ENCODE measurements at places on chromosomes 6 and 20.

GRCh38 chr6:125789576-125790357, 993 bp upstream of the NCOA7 start:
- DNase-seq: peak; percentile 12

DNA sequence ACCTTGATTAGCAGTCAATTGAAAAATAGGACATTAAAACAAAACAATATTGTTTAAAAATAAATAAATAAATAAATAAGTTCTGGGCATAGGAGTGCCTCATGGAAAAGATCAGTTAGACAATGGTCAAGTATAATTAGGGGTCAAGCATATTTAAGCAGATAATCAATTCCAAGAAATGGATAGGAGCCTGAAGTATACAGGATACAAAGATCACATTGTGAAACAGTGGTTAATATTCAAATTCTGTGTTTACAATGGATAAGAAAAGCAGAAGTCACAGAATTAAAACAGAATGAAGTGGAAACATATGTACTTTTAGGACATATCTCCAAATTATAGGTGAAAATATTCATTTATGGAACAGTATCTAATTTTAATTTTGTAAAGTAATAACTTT, 1028.6 kb upstream of the CITED2 start:
- no peak for DNase-seq

DNA sequence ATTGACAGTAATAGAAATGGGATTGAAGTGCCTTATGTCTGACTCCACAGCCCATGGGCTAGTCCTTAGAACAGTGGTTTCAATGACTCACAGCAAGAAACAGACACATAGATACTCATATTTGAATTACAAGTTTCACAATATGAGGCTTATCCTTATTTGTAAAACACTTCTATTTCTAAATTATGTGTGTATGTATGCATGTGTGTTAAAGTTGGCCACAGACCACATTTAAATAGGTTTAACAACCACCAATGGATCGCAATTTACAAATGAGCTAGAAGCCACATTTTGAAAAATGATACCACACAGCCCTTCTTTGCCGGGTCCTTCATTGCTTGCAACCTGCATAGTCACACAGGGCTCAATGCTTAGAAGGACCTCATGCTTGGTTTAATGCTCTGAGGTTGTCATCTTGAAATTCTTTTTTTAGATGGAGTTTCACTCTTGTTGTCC, 157.8 kb upstream of the PREP start:
- no peak for DNase-seq

- DNase-seq: no peak
These were observed 348.0 kb upstream of the JARID2 start for GRCh38 chr6:14897831-14898230.

Measured in T-helper 2 cell (primary cell).